ENCODE measurements at places on chromosomes 16 and 17.

- DNase-seq, result no peak
Observed at GRCh38 chr16:67673712-67674580, 7.3 kb downstream of the C16orf86 start.

- no peak for DNase-seq
Observed at GRCh38 chr17:60371818-60372510, 20.0 kb downstream of the USP32 start.

DNA sequence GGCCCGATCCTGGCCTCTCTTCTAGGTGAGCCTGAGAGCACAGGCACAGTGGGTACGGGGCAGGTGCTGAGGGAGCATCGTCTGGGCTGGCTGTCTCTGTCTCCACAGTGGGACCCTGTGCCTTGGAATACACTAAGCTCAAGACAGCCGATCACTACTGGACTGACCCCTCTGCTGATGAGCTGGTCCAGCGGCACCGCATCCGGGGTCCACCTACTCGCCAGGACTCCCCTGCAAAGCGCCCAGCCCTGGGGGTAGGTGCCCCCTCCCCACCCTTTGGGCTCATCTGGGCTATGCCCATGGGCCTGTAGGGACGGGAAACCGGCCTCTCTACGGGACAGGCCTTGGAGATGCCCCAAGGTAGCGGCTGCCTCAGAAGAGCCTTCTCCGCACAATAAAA is 25.6 kb downstream of the SGSM2 start:
- DNase-seq, result no peak

DNA sequence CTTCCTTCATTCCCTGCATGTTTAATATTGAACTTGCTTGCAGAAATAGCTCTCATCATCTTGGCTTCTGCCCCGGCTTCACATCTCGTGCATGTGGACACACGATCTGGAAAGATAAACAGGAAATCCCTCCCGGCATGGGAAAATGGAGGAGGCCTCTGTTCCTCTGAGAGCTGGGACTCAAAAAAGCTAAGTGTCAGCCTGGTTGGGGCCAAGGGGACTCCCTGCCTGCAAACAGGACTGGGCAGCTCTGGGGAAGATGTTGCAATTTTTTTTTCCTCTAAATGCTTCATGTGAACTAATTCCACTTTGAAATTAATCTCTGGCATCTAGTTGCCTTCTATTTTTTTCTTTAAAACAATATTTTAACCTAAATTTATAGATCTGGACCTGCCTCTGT is 24.8 kb downstream of the ITPRIPL2 start:
- DNase-seq, result no peak

- no peak for DNase-seq
Observed at GRCh38 chr17:57892146-57892819, 42.4 kb upstream of the MRPS23 start.

GRCh38 chr16:10883004-10883403 is 6.0 kb downstream of the CIITA start:
- no peak for DNase-seq

All from NT2/D1 (cell line).